ENCODE measurements at places on chromosomes 13 and 19. TPM values are rescaled to one million over a fixed set of nuclear protein-coding genes. Genes with fewer than 3 reads are reported as not detected.
A peak's percentile ranks its signal among the peaks of the same experiment; 100 is the strongest.

DNA sequence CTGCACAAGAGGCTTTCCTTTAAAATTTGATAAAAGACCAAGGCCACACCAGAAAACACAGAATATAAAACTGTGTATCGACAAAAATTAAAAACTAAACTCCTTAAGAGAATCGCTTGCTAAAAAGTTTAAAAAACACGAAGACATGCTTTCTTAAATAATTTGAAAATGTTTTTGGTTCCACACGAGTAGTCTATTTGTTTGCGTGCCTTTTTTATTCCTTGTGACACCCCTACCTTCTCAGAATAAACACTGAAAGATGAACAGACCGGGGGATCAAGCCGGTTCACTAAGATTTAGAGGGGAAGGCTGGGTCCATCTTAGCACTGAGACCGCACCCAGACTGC is 256.4 kb upstream of the STARD13 start:
- no peaks in the 10 kb centered on the region for H3K27me3 ChIP-seq
- no peaks in the 10 kb centered on the region for H3K36me3 ChIP-seq
- DNase-seq: no peak
- peak overlapping the region; percentile 94 for H3K27ac ChIP-seq
- no peak overlapping the region for H3K4me3 ChIP-seq

DNA sequence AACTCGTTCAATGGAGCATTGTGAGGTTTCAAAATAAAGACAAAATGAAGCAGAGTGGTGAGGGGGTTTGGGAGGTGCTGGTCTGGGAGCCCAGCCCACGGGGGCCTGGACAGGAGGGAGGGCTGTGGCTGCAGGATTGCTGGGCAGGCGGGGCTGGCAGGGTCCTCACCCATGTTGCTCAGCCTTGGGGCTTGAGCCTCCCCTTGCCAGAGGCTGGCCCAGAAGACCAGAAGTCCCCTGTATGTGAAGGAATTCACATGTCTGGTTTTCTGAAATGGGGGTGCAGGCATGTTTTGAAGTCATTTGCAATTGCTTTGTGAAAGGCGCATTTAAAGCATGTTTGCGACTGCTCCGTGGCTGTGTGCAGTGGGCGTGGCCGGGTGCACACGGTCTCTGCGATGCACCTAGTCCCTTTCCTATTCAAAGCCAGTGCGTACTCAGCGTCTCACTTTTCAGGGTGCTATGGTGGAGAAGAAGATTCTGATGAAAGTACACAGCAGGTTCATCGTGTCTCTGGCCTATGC is 2.3 kb downstream of the GRK1 start:
- no peak for DNase-seq
- H3K27me3 ChIP-seq: no peaks in the 10 kb centered on the region
- H3K27ac ChIP-seq: no peak overlapping the region
- H3K4me3 ChIP-seq: no peak overlapping the region
- H3K36me3 ChIP-seq: no peaks in the 10 kb centered on the region

The PEG3 gene
- 3.1 TPM for total RNA-seq

DNA sequence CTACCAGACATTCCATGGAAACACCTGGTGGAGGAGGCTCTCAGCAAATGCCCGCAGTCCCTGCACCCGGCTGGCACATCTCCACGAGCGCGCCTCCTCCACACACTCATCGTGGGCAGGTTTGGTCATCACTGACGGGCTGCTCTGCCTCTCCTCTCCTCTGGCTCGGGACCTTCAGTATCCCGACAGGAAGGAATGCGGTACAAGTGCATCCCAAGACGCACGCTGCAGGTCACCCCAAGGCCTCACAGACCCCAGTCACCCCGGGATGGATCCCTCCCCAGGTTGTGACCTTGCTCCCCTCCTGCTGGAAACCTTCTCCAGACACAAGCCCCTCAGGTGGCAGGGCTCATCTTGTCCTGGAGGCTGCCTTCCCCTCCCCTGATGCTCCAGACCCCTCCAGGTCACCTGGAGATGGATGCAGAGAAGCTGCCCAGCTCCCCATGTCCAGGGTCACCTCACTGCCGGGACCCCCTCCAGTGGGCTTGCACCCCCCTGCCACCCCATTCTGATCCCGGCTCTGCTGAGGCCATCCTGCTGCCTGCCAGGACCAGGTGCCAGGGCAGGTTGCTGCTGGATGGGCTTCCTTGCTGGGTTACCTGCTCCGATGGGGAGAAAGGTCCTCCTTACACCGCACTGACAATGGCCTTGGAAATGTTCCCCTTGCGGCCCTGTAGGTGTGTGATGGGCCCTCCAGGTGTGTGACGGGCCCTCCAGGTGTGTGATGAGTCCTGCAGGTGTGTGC is 29.9 kb downstream of the C13orf46 start:
- no peak for DNase-seq
- H3K4me3 ChIP-seq: no peak overlapping the region
- no peak overlapping the region for H3K27ac ChIP-seq

The IZUMO1 gene
- total RNA-seq: 14.5 TPM

DNA sequence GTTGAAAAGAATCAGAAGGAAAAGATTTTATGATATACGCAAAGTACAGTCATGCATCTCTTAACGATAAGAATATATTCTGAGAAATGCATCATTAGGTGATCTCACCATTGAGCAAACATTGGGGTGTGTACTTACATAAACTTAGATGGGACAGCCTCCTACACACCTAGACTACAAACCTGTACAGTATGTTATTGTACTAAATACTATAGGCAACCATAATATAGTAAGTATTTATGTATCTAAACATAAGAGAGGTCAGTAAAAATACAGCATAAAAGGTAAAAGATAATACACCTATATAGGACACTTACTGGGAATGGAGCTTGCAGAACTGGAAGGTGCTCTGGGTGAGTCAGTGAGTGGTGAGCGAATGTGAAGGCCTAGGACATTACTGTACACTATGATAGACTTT is 254.6 kb downstream of the SPRY2 start:
- DNase-seq: no peak
- no peak overlapping the region for H3K4me3 ChIP-seq
- H3K27ac ChIP-seq: no peak overlapping the region
- H3K4me1 ChIP-seq: peaks cover 4% of the 10 kb centered on the region

The TRPM4 gene
- 28.0 TPM for total RNA-seq

GRCh38 chr19:55613396-55613795 is 7.9 kb downstream of the ZNF865 start:
- H3K27me3 ChIP-seq: no peaks in the 10 kb centered on the region
- H3K36me3 ChIP-seq: no peaks in the 10 kb centered on the region
- H3K27ac ChIP-seq: no peak overlapping the region
- no peak for DNase-seq
- H3K4me1 ChIP-seq: peaks cover 10% of the 10 kb centered on the region

- no peaks in the 10 kb centered on the region for H3K27me3 ChIP-seq
- H3K36me3 ChIP-seq: no peaks in the 10 kb centered on the region
- H3K4me3 ChIP-seq: no peak overlapping the region
- peaks cover 6% of the 10 kb centered on the region for H3K4me1 ChIP-seq
Measured at GRCh38 chr13:23680845-23681669, 110.8 kb downstream of the TNFRSF19 start.

- no peaks in the 10 kb centered on the region for H3K36me3 ChIP-seq
- no peaks in the 10 kb centered on the region for H3K27me3 ChIP-seq
- DNase-seq: no peak
- no peak overlapping the region for H3K4me3 ChIP-seq
Measured at GRCh38 chr13:100666124-100666523, 8.5 kb downstream of the TMTC4 start.

Measured in body of pancreas (tissue), 4 donors.